ENCODE measurements at places on chromosomes 2 and 18. TPM values are rescaled to one million over a fixed set of nuclear protein-coding genes. Genes with fewer than 3 reads are reported as not detected.

PLEKHH2 gene
- 8.3 TPM for total RNA-seq

RESP18 gene
- total RNA-seq = not detected

CAPN13 gene
- 49.7 TPM for total RNA-seq

SLC4A5 gene
- 2.2 TPM for total RNA-seq

MC4R gene
- total RNA-seq = not detected

COLEC11 gene
- total RNA-seq = 1.2 TPM

IGFBP2 gene
- 143 TPM for total RNA-seq

HOXD13 gene
- 0.14 TPM for total RNA-seq

ANKRD30BL gene
- total RNA-seq = not detected

CCDC88A gene
- 13.4 TPM for total RNA-seq

ADRA2B gene
- 0.12 TPM for total RNA-seq

LYPD6 gene
- total RNA-seq = 4.0 TPM

IAH1 gene
- total RNA-seq = 47.5 TPM

LYPD1 gene
- total RNA-seq = 0.28 TPM

LCT gene
- not detected for total RNA-seq

INPP5D gene
- 6.6 TPM for total RNA-seq

PTH2R gene
- total RNA-seq = 0.08 TPM

MERTK gene
- total RNA-seq = 9.0 TPM

RAD51AP2 gene
- not detected for total RNA-seq

ALPP gene
- 0.15 TPM for total RNA-seq

FOXI3 gene
- not detected for total RNA-seq

CDH2 gene
- total RNA-seq = 0.98 TPM

ARPC2 gene
- 347 TPM for total RNA-seq

SNORC gene
- 38.2 TPM for total RNA-seq

IL1R2 gene
- 81.1 TPM for total RNA-seq

C2orf66 gene
- not detected for total RNA-seq

SOCS6 gene
- total RNA-seq = 42.0 TPM

LBX2 gene
- 1.2 TPM for total RNA-seq

ASXL3 gene
- total RNA-seq = 4.4 TPM

AQP12A gene
- 0.92 TPM for total RNA-seq

AQP12B gene
- 2.4 TPM for total RNA-seq

CACNB4 gene
- 0.55 TPM for total RNA-seq

HOXD3 gene
- 9.5 TPM for total RNA-seq

RFX8 gene
- not detected for total RNA-seq

ABCB11 gene
- total RNA-seq = 4.1 TPM

APCDD1 gene
- total RNA-seq = 5.2 TPM

RBM45 gene
- total RNA-seq = 12.9 TPM

ANKRD53 gene
- 0.70 TPM for total RNA-seq

FAM110C gene
- 26.6 TPM for total RNA-seq

AGXT gene
- 0.59 TPM for total RNA-seq
